ENCODE measurements at places on chromosomes 1 and 21.
A peak's percentile ranks its signal among the peaks of the same experiment; 100 is the strongest.

DNA sequence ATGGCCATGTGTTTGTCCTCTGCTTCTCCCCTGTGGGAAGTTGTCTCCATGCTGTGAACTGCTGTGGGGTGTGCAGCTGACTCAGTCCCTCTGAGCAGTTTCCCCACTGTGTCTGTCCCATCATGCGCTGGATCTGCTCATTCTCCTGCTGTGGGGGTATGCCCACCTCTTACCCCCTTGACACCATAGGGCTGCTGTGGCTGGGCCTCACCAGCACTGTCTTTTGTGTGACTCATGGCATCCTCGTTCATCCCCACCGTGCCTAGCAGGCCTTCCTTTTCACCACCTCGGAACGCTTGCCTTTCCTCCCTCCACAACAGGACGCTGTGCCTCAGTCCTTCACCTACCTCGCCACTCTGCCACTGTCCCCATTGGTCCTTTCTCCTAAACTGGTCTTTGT, 27.3 kb downstream of the VANGL2 start:
- DNase-seq, result no peak
- H3K27ac ChIP-seq, result peak overlapping the region; percentile 77
- H3K27me3 ChIP-seq, result no peaks in the 10 kb centered on the region
- no peak overlapping the region for H3K4me3 ChIP-seq

DNA sequence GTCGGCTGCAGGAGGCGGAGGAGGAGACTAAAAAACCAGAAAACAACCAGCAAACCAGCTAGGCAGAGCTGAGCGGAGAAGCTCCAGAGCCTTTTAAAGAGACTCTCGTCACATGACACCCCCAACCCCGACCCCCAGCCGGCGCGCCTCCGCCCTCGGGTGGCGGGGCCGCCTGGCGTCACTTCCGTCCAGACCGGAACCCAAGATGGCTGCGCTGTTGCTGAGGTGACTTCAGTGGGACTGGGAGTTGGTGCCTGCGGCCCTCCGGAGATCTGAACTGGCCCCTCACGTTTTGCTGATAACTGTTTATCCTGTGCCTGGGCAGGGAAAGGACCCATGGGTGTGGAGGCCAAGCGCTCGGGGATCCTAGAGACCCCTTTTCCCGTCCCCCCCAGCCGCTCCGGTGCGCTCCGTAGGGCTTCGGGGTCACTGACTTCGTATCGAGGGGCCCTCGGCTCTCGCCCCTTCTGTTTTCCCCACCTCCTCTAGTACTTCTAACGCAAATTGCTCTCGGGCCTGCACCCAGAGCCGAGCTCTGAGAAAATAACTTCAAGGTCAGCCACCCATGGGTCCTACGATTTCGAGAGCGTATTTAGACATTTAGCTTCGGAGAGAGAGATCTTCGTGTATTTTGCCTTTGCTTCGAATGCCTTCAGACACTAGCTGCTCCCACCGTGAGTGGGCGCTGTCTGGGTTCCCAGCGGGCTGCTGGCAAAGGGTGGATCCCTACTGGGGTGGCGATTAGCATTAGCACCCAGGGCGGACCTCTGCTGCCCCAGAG, at the start of gene SDHC:
SDHC (plus strand) TSS at position 181 of the 781 bp plus-strand sequence; CDS start at position 206, 25 bp downstream.
- peak; percentile 87 for DNase-seq
- peak within 1 kb of the TSS; percentile 97 for H3K27ac ChIP-seq
- peak within 1 kb of the TSS; percentile 99 for H3K4me3 ChIP-seq
- peaks cover 26% of the 10 kb centered on the region for H3K4me1 ChIP-seq
- H3K27me3 ChIP-seq, result peaks cover 6% of the 10 kb centered on the region

DNA sequence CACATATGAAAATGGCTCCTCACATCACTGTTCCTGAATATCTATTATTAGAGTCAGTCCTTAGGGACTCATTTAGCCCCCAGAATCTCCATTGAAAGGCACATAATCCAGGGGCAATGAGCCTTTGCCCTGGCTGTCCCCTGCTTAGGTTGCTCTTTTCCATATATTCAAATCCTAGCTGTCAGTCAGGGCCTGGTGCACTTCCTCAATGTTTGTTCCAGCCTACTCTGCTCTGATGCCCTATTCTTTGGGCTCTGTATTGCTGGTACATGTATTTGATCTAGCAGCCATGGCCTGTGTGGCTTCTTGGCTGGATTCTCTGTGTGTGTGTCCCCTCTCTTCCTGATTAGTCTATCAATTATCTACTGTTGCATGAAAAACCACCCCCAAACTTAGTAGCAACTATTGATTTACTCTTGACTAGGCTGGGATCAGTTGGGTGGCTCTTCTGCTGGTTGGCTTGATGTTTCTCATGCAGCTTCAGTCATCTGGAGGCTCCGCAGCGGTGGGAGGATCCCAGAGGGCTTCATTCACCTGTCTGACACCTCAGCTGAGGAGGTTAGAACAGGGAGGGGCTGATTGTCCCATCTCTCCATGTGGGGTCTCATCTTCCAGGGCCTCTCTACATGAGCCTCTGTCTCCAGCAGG, 107.5 kb downstream of the DTL start:
- H3K27ac ChIP-seq, result no peak overlapping the region
- peaks cover 6% of the 10 kb centered on the region for H3K36me3 ChIP-seq
- H3K27me3 ChIP-seq, result no peaks in the 10 kb centered on the region
- H3K4me1 ChIP-seq, result no peaks in the 10 kb centered on the region

GRCh38 chr1:55555956-55556725, 341.0 kb upstream of the USP24 start:
- H3K27me3 ChIP-seq, result no peaks in the 10 kb centered on the region
- H3K4me3 ChIP-seq, result no peak overlapping the region
- DNase-seq, result no peak
- no peak overlapping the region for H3K27ac ChIP-seq

DNA sequence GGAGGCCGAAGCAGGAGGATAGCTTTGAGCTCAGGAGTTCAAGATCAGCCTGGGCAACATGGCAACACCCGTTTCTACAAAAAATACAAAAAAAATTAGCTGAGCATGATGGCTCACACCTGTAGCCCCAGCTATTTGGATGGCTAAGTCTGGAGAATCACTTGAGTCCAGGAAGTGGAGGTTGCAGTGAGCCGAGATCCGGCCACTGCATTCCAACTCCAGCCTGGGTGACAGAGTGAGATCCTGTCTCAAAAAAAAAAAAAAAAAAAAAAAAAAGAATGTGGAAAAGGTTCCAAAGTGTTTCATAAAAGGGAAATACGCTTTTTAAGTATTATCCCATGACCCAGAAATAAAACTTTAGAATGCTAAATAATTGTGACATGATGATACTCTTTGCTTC, 8.0 kb downstream of the S1PR1 start:
- H3K4me1 ChIP-seq, result peaks cover 37% of the 10 kb centered on the region
- peaks cover 48% of the 10 kb centered on the region for H3K36me3 ChIP-seq
- H3K4me3 ChIP-seq, result no peak overlapping the region
- no peak overlapping the region for H3K27ac ChIP-seq

- peaks cover 1% of the 10 kb centered on the region for H3K36me3 ChIP-seq
- DNase-seq, result no peak
- peak overlapping the region; percentile 73 for H3K4me3 ChIP-seq
- H3K27me3 ChIP-seq, result peaks cover 4% of the 10 kb centered on the region
These were observed 377 bp downstream of the SAMD13 start for GRCh38 chr1:84301785-84302385.

- H3K27me3 ChIP-seq, result no peaks in the 10 kb centered on the region
- no peak for DNase-seq
- H3K4me3 ChIP-seq, result no peak overlapping the region
- no peak overlapping the region for H3K27ac ChIP-seq
- peaks cover 3% of the 10 kb centered on the region for H3K4me1 ChIP-seq
These were observed 145.3 kb downstream of the SEC16B start for GRCh38 chr1:177824508-177824982.

DNA sequence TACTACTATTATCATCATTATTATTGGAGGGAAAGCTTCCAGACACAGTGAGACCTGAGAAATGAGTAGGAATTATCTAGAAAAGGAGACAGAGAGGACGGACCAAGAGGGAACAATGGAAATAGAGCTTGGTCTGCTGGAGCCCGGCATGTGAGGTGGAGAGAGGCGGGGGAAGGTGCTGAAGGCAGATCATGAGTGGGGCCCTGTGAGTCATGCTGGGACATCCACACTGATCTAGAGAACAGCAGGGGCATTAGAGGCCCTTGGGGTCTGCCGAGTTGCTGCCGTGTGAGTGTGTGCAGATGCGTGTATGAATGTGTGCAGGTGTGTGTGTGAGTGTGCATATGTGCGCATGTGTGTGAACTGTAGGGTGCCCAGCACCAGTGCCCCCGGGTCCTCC, 65.7 kb downstream of the TMCO4 start:
- H3K4me1 ChIP-seq, result no peaks in the 10 kb centered on the region
- no peak for DNase-seq
- H3K27me3 ChIP-seq, result no peaks in the 10 kb centered on the region

GRCh38 chr1:246462986-246463385, 44.1 kb downstream of the SMYD3 start:
- H3K4me3 ChIP-seq, result no peak overlapping the region
- no peaks in the 10 kb centered on the region for H3K36me3 ChIP-seq
- H3K27me3 ChIP-seq, result no peaks in the 10 kb centered on the region
- no peak overlapping the region for H3K27ac ChIP-seq
- H3K4me1 ChIP-seq, result peaks cover 5% of the 10 kb centered on the region

GRCh38 chr1:160605792-160606479, 26.6 kb upstream of the CD84 start:
- H3K4me1 ChIP-seq, result peaks cover 37% of the 10 kb centered on the region
- H3K27ac ChIP-seq, result peak overlapping the region; percentile 67
- no peaks in the 10 kb centered on the region for H3K27me3 ChIP-seq
- no peak for DNase-seq

DNA sequence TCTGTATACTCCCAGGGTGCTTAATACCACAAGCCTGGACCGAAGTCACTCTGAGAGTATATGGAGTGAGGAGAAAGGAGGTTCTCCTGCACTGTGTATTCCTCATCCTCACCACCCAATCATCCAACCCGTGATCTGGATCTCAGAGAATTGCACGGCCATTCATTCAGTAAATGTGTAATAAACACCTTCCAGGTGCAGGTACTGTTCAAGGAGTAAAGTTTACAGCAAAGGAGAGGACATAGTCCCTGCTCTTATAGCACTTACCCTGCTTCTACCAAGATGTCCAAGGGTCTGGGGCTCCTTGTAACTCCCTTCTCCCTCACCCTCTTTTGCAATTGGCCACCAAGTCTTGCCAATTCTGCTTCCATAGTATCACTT, 139.2 kb upstream of the JUN start:
- H3K4me3 ChIP-seq, result no peak overlapping the region
- no peaks in the 10 kb centered on the region for H3K36me3 ChIP-seq
- no peak for DNase-seq
- peak overlapping the region; percentile 50 for H3K27ac ChIP-seq

DNA sequence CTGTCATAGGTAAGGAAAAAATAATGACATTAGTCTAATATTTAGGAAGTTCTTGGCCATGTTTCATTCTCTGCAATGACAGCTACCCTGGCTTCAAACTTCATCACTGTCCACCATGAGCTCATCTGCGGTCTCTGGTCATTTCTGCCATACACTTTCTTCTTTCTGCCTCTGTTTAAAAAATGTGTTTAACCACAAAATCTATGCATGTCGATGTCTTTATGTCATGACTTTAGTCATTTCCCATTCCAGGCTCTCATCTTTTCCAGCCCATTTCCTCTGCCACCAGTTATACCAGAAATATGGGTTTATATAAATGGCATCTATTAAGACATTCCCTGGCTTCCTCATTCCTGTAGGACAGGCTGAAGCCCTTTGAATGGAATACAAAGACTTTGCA, 68.5 kb upstream of the DUSP10 start:
- no peak overlapping the region for H3K27ac ChIP-seq
- H3K4me3 ChIP-seq, result peak overlapping the region; percentile 31
- H3K4me1 ChIP-seq, result peaks cover 26% of the 10 kb centered on the region
- DNase-seq, result no peak
- H3K27me3 ChIP-seq, result peaks cover 6% of the 10 kb centered on the region
- peaks cover 3% of the 10 kb centered on the region for H3K36me3 ChIP-seq

DNA sequence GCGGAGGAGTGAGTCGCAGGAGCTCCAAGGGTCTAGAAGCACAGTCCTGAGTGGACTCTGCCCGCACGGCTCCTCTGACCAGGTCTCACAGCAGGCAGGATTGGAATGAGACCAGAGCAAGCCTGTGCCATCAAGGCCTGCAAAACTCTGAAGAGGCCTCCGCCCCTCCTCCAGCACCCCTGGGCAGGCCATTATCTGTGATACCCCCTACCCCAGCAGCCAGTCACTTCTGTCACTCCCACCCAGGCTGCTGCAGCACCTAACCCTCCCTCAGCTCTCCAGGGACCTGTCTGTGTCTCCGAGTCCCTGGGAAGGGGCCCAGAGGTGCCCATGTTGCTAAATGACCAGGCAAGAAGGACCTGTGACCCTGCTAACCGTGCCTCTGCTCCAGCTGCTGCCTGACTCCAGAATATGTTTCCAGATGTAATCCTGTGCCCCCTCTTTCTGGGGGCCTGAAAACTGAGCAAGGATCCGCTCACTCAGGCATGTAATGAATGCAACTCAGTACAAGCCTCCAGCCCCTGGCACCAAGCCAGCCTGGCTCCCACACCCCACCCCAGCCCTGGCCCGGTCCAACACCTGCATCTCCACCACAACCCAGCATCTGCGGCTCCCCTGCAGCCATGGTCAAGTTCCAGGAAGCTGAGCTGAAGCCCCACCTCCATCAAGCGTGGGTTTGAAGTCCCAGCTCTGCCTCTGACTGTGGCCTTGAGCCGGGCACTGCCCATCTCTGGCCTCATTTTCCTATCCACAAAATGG, 22.1 kb upstream of the COL16A1 start:
- H3K27me3 ChIP-seq, result no peaks in the 10 kb centered on the region
- no peak for DNase-seq
- H3K4me1 ChIP-seq, result no peaks in the 10 kb centered on the region
- H3K36me3 ChIP-seq, result no peaks in the 10 kb centered on the region

- H3K4me1 ChIP-seq, result peaks cover 17% of the 10 kb centered on the region
- H3K27me3 ChIP-seq, result no peaks in the 10 kb centered on the region
- no peak for DNase-seq
- no peak overlapping the region for H3K27ac ChIP-seq
- no peak overlapping the region for H3K4me3 ChIP-seq
These were observed 24.9 kb downstream of the WASF2 start for GRCh38 chr1:27464926-27465647.

GRCh38 chr1:155173478-155174323, at the start of gene TRIM46:
TSS of gene TRIM46 (plus strand) at chr1:155173849. CDS start at chr1:155173967, 118 bp downstream.
- H3K27ac ChIP-seq, result peak within 1 kb of the TSS; percentile 98
- peak within 1 kb of the TSS; percentile 95 for H3K4me3 ChIP-seq
- DNase-seq, result peak; percentile 71
- no peaks in the 10 kb centered on the region for H3K27me3 ChIP-seq

- no peak overlapping the region for H3K4me3 ChIP-seq
- peaks cover 44% of the 10 kb centered on the region for H3K36me3 ChIP-seq
- H3K27ac ChIP-seq, result no peak overlapping the region
- peaks cover 42% of the 10 kb centered on the region for H3K4me1 ChIP-seq
These were observed 63.1 kb downstream of the CDC14A start for GRCh38 chr1:100415498-100415778.

GRCh38 chr21:39984286-39984991, 117.2 kb downstream of the PCP4 start:
- H3K36me3 ChIP-seq, result no peaks in the 10 kb centered on the region
- no peak overlapping the region for H3K27ac ChIP-seq
- no peaks in the 10 kb centered on the region for H3K27me3 ChIP-seq
- no peaks in the 10 kb centered on the region for H3K4me1 ChIP-seq

- H3K36me3 ChIP-seq, result no peaks in the 10 kb centered on the region
- DNase-seq, result no peak
- H3K4me3 ChIP-seq, result no peak overlapping the region
- peaks cover 12% of the 10 kb centered on the region for H3K27me3 ChIP-seq
These were observed 36.2 kb downstream of the CAMSAP2 start for GRCh38 chr1:200774735-200775444.

GRCh38 chr1:218401441-218401997, 56.4 kb downstream of the TGFB2 start:
- no peak overlapping the region for H3K27ac ChIP-seq
- DNase-seq, result no peak
- H3K27me3 ChIP-seq, result peaks cover 3% of the 10 kb centered on the region
- no peaks in the 10 kb centered on the region for H3K36me3 ChIP-seq
- no peaks in the 10 kb centered on the region for H3K4me1 ChIP-seq
